ENCODE measurements at places on chromosomes 3 and 15.

DNA sequence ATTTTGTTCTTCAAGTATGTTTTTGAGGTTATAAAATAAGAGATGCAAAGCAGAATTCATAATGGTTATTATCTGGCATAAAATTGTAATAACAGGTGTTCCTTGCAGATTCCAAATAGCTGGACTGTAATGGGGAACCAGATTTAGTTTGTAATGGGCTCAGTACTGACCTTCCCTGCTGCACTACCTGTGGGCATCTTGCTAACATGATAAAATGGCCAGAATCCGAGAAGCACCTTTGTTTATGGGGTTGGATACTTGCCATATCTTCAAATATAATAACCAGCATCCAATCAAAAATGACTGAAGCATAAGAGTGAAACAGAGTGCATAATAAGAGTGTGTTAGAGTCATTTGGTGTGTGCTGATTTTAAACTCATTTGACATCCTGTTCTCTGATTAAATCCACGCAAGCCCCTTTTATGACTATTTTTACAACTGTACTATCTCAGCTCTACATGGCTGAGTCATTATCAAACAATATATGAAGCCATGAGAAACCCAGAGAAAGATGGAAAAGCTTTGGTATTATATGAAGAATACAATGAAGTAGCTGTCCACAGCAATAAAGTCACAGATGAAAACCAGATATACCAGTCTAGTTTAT, 292.4 kb downstream of the CNTN4 start:
- no peak for DNase-seq

GRCh38 chr3:102394517-102394916, 40.3 kb upstream of the ZPLD1 start:
- no peak for DNase-seq

GRCh38 chr3:101835676-101836075, 13.6 kb upstream of the NFKBIZ start:
- DNase-seq: no peak

DNA sequence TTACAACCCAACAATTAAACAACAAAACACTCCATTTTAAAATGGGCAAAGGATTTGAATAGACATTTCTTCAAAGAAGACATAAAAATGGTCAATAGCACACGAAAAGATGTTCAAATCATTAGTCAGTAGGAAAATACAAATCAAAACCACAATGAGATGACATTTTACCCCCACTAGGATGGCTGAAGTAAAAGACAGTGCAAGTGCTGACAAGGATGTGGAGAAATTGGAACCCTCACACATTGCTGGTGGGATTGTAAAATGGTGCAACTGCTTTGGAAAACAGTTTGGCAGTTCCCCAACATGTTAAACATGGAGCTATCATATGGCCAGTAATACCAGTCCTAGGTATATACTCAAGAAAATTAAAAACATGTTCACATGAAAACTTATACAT, 11.6 kb downstream of the GALNT15 start:
- no peak for DNase-seq

DNA sequence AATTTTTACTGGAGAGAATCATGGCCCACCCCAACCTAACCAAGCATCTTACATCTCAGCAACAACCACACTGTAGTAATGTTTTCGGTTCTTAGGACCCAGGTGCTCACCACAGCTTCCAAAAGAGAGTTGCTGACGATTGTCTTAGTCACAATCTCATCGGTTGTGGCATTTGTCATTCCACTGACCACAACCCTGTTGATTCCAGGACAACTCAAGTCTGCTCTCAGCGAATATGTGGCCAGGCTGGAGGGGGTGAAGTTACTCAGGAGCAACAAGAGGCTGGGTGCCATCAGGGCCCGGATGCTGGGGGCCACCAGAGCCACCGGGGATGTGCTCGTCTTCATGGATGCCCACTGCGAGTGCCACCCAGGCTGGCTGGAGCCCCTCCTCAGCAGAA, 25.9 kb downstream of the GALNT15 start:
- DNase-seq: no peak

All from stimulated activated CD8-positive, alpha-beta memory T cell treated with anti-CD3 and anti-CD28 coated beads, Interleukin-4, amount 100 ng/mL, for 1 hour (primary cell).